ENCODE measurements at places on chromosomes 16 and 17. TPM values are rescaled to one million over a fixed set of nuclear protein-coding genes. Genes with fewer than 3 reads are reported as not detected.

- peaks cover 4% of the 10 kb centered on the region for H3K27me3 ChIP-seq
- no peak overlapping the region for H3K27ac ChIP-seq
Measured at GRCh38 chr16:55389426-55390073, 65.5 kb downstream of the IRX6 start.

Gene RUSF1
- total RNA-seq = 60.2 TPM

GRCh38 chr16:80080287-80080851 lies 460.4 kb upstream of the DYNLRB2 start:
- peaks cover 3% of the 10 kb centered on the region for H3K27me3 ChIP-seq
- H3K4me3 ChIP-seq = no peak overlapping the region
- no peaks in the 10 kb centered on the region for H3K4me1 ChIP-seq
- no peak overlapping the region for H3K27ac ChIP-seq
- H3K36me3 ChIP-seq = no peaks in the 10 kb centered on the region
- DNase-seq = no peak

DNA sequence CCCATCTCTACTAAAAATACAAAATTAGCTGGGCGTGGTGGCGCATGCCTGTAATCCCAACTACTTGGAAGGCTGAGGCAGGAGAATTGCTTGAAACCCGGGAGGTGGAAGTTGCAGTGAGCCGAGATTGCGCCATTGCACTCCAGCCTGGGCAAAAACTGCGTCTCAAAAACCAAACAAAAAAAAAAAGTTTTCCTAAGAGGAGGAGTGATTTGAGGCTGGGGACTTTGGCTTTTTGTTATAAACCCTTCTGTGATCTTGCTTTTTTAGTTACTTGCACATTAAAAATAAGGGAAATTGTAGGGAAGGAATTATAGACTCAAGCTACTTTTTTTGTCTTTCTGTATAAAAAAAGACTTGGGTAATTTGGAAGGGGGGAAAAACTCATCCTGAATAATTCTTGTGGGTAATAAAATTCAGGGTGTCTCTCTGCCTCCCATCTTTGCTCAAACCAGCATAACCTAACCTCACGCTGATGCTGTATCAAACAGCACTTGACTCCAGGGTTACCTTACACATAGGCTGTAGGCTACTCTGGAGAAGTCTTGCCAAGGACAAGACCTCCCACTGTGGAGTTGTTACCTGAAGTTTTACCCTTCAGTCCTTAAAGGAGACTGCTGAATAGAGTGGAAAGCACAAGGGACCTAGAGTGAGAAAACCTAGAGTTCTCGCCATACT lies 1.7 kb upstream of the CDR2 start:
- H3K4me3 ChIP-seq = no peak overlapping the region
- H3K27me3 ChIP-seq = peaks cover 11% of the 10 kb centered on the region
- H3K4me1 ChIP-seq = peaks cover 33% of the 10 kb centered on the region
- peaks cover 5% of the 10 kb centered on the region for H3K36me3 ChIP-seq

Gene CACNG4
- not detected for total RNA-seq

Gene MT1E
- total RNA-seq = 32.6 TPM

DNA sequence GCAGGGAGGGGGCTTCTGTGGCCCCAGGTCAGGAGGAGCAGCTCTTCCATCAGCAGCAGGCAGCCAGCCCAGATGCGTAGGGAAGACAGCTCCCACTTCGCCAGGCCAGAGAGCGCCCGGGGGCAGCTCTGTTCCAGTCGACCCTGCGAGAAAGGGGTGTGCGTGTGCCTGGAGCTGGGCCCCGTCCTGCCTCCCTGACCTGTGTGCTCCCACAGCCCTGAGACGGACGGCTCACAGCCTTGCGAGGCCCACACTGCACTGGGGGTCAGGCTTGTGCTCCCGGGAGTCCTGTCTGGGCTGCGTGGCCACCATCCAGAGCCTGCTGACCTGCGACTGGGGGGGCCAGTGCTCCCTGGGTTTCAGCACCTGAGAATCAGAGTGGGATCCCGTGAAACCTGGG lies 469 bp upstream of the MSLN start:
- no peak overlapping the region for H3K27ac ChIP-seq
- H3K4me1 ChIP-seq = peaks cover 5% of the 10 kb centered on the region
- no peak for DNase-seq
- H3K36me3 ChIP-seq = no peaks in the 10 kb centered on the region
- H3K4me3 ChIP-seq = no peak overlapping the region

Gene GAST
- total RNA-seq = not detected

Gene STH
- total RNA-seq = not detected

Gene DRC7
- total RNA-seq = not detected

DNA sequence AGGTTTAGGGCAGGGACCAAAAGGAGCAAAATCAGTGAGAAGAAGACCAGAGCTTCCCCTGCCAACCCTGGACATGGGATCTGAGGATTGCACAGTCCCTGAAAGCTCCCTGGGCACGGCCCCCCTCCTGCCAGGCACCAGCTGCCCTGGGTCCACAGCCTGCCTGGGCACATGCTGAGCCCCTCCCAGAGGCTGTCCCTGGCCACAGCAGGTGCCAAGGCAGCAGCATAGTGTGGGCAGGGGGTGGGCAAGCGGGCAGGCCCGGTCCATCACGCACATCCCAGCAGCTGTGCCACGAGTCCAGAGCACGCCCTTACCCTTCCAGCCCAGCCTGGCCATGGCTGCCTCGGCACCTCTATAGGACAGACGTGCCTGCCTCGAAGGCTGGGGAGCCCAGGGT lies 12.7 kb downstream of the SCN4A start:
- H3K4me3 ChIP-seq = no peak overlapping the region
- H3K27me3 ChIP-seq = peaks cover 5% of the 10 kb centered on the region
- no peak overlapping the region for H3K27ac ChIP-seq
- H3K36me3 ChIP-seq = no peaks in the 10 kb centered on the region

- no peak for DNase-seq
- peak overlapping the region; percentile 24 for H3K27ac ChIP-seq
- peaks cover 3% of the 10 kb centered on the region for H3K36me3 ChIP-seq
- peaks cover 15% of the 10 kb centered on the region for H3K4me1 ChIP-seq
Measured at GRCh38 chr17:80992077-80992947, 671 bp downstream of the CHMP6 start.

GRCh38 chr17:61255647-61256046 lies 144.0 kb upstream of the TBX2 start:
- H3K27me3 ChIP-seq = no peaks in the 10 kb centered on the region
- no peak overlapping the region for H3K4me3 ChIP-seq
- H3K36me3 ChIP-seq = peaks cover 3% of the 10 kb centered on the region
- DNase-seq = no peak
- no peak overlapping the region for H3K27ac ChIP-seq

DNA sequence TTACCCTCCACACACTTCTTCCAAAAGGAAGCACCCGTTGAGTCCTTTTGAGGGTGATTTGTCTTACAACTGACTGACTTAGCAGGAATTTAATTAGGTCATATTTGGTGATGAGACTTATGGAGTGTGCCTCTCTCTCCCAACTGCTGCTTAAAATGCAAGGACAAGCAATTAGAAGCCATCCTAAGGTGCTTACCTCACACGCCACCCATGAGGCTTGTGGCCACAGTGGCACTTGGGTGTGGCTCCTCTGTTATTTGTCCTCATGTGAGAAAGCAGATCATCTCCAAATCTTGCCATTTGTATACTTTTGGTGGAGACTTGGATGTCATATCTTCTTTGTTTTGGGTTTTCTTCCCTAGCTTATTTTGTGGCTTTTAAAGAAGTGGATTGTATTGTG lies 61.6 kb downstream of the WNT3 start:
- H3K27me3 ChIP-seq = no peaks in the 10 kb centered on the region
- H3K27ac ChIP-seq = no peak overlapping the region
- no peaks in the 10 kb centered on the region for H3K4me1 ChIP-seq
- no peak overlapping the region for H3K4me3 ChIP-seq
- H3K36me3 ChIP-seq = peaks cover 19% of the 10 kb centered on the region

GRCh38 chr17:42989726-42990652 lies 8.2 kb upstream of the RPL27 start:
- H3K27me3 ChIP-seq = no peaks in the 10 kb centered on the region
- H3K27ac ChIP-seq = no peak overlapping the region
- no peak for DNase-seq
- peaks cover 34% of the 10 kb centered on the region for H3K36me3 ChIP-seq

GRCh38 chr16:15650019-15650697 lies at the start of gene NDE1:
TSS of gene NDE1 (plus strand) at chr16:15650245. CDS start at chr16:15664779, 14,534 bp downstream.
- H3K27me3 ChIP-seq = no peaks in the 10 kb centered on the region
- peak within 1 kb of the TSS; percentile 100 for H3K4me3 ChIP-seq
- peaks cover 17% of the 10 kb centered on the region for H3K36me3 ChIP-seq
- peak within 1 kb of the TSS; percentile 100 for H3K27ac ChIP-seq

- H3K27me3 ChIP-seq = no peaks in the 10 kb centered on the region
- no peak overlapping the region for H3K27ac ChIP-seq
- no peak overlapping the region for H3K4me3 ChIP-seq
Measured at GRCh38 chr16:3837851-3838586, 42.5 kb downstream of the CREBBP start.

- no peaks in the 10 kb centered on the region for H3K36me3 ChIP-seq
- peak overlapping the region; percentile 69 for H3K27ac ChIP-seq
- peaks cover 13% of the 10 kb centered on the region for H3K27me3 ChIP-seq
- no peak for DNase-seq
- no peak overlapping the region for H3K4me3 ChIP-seq
Measured at GRCh38 chr17:38657824-38658740, 16.7 kb downstream of the EPOP start.

DNA sequence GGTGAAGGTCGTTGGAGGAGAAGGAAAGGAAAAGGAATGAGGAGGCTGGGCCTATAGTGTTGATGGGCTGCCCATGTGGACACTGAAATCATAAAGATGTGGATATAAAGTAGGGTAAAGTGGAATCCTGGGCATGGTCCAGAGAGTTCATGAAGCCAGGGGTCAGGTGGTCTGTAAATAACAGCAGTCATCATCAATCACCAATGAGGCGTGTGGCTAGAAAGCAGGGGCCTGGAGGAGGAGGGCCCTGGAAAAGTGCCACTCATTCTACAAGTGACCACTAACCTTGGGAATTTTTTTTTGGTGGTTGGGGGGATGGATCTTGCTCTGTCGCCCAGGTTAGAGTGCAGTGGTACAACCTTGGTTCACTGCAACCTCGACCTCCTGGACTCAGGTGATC lies 115.3 kb upstream of the NOL11 start:
- H3K36me3 ChIP-seq = peaks cover 2% of the 10 kb centered on the region
- DNase-seq = no peak
- no peak overlapping the region for H3K4me3 ChIP-seq
- H3K27me3 ChIP-seq = no peaks in the 10 kb centered on the region
- no peak overlapping the region for H3K27ac ChIP-seq
- H3K4me1 ChIP-seq = peaks cover 11% of the 10 kb centered on the region

DNA sequence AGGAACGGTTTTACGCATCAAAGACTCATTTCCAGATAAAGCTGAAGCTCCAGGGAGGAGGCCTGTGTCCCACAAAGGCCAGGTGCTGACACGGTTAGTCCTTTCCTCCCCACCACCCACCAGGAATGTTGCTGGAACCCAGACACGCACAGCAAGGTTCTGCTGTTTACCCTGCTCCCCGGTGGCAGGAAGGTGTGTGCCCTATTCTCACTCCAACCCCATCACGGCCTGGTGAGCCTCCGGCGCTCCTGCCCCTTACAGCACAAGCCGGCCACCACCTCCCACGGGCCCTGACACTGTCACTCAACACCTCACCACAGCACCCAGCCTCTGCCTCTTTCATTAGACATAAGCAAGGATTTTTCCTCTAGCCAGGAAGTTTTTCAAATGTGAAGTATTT lies 47.8 kb downstream of the ANKRD11 start:
- H3K4me1 ChIP-seq = peaks cover 80% of the 10 kb centered on the region
- H3K27me3 ChIP-seq = no peaks in the 10 kb centered on the region
- H3K4me3 ChIP-seq = peak overlapping the region; percentile 65
- H3K27ac ChIP-seq = peak overlapping the region; percentile 28
- DNase-seq = no peak

- no peaks in the 10 kb centered on the region for H3K27me3 ChIP-seq
- H3K4me3 ChIP-seq = no peak overlapping the region
- no peak overlapping the region for H3K27ac ChIP-seq
- H3K36me3 ChIP-seq = no peaks in the 10 kb centered on the region
- no peak for DNase-seq
Measured at GRCh38 chr16:1460602-1461138, 14.2 kb downstream of the CLCN7 start.

- H3K27ac ChIP-seq = no peak overlapping the region
- H3K36me3 ChIP-seq = no peaks in the 10 kb centered on the region
- H3K27me3 ChIP-seq = peaks cover 8% of the 10 kb centered on the region
- peak overlapping the region; percentile 18 for H3K4me3 ChIP-seq
Measured at GRCh38 chr17:17785407-17785806, 51.4 kb downstream of the SREBF1 start.

Gene TMEM238L
- total RNA-seq = not detected

DNA sequence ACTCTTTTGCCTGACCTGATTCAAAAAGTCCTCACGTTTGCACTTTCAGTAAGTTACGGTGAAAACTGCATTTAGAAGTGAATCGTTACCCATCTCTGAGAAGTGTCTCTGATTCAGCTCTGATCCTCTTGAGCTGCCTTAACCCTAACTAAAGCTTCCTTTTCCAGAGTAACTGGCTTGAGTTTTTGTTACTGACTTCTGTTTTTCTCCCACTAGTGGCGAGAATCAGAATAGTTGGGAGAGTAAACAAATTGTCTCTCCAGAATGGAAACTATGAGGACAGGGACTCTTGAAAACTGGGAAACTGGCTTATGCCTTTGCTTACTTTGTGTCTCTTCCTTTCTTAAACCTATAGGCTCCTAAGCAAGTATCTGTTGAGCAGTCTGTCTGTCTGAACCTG lies 31.3 kb upstream of the KPNB1 start:
- peaks cover 21% of the 10 kb centered on the region for H3K4me1 ChIP-seq
- H3K4me3 ChIP-seq = no peak overlapping the region
- no peaks in the 10 kb centered on the region for H3K27me3 ChIP-seq
- no peak for DNase-seq

DNA sequence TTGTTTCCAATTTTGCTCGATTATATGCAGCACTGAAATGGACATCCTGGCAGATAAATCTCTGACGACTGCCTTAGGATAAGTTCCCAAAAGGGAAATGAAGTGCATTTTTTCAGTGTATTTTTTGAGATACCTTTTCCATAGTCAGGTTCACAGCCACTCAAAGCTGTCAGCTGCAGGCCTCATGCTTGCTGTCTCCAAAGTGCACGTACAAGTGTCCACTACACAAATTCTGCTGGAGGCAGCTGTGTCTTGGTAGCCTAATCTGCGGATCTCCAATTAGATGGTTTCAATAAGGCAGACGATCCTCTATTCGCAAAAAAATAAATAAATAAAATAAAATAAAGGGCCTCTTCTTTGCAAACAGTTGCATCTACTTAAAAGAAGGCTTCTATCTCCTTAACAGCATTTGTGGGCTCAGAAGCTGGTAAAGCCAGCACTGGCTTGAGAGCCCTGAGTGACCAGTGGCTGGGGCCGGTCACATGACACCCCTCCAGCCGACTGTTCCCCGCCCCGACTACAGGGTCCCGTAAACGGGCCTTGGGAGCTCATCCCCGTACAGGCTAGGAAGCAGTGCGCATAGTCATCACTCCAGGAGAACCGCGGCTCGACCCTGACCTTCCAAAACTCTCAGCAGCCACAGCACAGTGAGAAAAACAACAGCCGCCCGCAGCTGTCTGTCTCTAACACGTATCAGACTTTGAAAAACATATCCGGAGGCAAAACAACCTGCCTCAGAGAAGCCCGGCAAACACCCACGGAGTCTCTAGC lies 18.8 kb downstream of the RPH3AL start:
- no peaks in the 10 kb centered on the region for H3K36me3 ChIP-seq
- DNase-seq = no peak
- H3K27ac ChIP-seq = no peak overlapping the region
- H3K27me3 ChIP-seq = peaks cover 21% of the 10 kb centered on the region

- H3K36me3 ChIP-seq = no peaks in the 10 kb centered on the region
- H3K27me3 ChIP-seq = peaks cover 19% of the 10 kb centered on the region
- DNase-seq = no peak
- no peaks in the 10 kb centered on the region for H3K4me1 ChIP-seq
- no peak overlapping the region for H3K4me3 ChIP-seq
Measured at GRCh38 chr16:66357523-66357928, 9.0 kb upstream of the CDH5 start.

Gene LGALS9C
- 5.9 TPM for total RNA-seq

Gene CCDC78
- total RNA-seq = 6.1 TPM

Measured in activated naive CD8-positive, alpha-beta T cell treated with anti-CD3 and anti-CD28 coated beads, Interleukin-2, amount 10 ng/mL, durations not matched to agents 7 days and 5 days (primary cell).